ENCODE measurements at places on chromosomes 7 and 10. TPM values are rescaled to one million over a fixed set of nuclear protein-coding genes. Genes with fewer than 3 reads are reported as not detected.

UPK3B gene
- total RNA-seq, result not detected

SPACDR gene
- 1.0 TPM for total RNA-seq

PAPSS2 gene
- 0.27 TPM for total RNA-seq

OR2A12 gene
- not detected for total RNA-seq

PPP1R17 gene
- not detected for total RNA-seq

TSPAN12 gene
- total RNA-seq, result not detected

CLDN12 gene
- total RNA-seq, result 6.2 TPM

TCAF2 gene
- total RNA-seq, result 31.7 TPM

NPVF gene
- not detected for total RNA-seq

DNAJC1 gene
- 25.0 TPM for total RNA-seq

CFTR gene
- total RNA-seq, result not detected

PRKAR2B gene
- 1.4 TPM for total RNA-seq

LBX1 gene
- not detected for total RNA-seq

CFAP43 gene
- total RNA-seq, result not detected

GRCh38 chr7:49937608-49938007, 155.4 kb downstream of the ZPBP start:
- H3K27me3 ChIP-seq, result no peaks in the 10 kb centered on the region
- H3K36me3 ChIP-seq, result no peaks in the 10 kb centered on the region
- H3K4me3 ChIP-seq, result no peak overlapping the region
- H3K4me1 ChIP-seq, result no peaks in the 10 kb centered on the region
- DNase-seq, result no peak

- H3K27ac ChIP-seq, result no peak overlapping the region
- peaks cover 16% of the 10 kb centered on the region for H3K27me3 ChIP-seq
These were observed 158.5 kb downstream of the PTPRN2 start for GRCh38 chr7:158428837-158429753.

GRCh38 chr7:37234928-37235327, 213.7 kb downstream of the ELMO1 start:
- H3K27me3 ChIP-seq, result no peaks in the 10 kb centered on the region
- no peak overlapping the region for H3K4me3 ChIP-seq
- no peak for DNase-seq
- no peak overlapping the region for H3K27ac ChIP-seq
- peaks cover 8% of the 10 kb centered on the region for H3K4me1 ChIP-seq

DNA sequence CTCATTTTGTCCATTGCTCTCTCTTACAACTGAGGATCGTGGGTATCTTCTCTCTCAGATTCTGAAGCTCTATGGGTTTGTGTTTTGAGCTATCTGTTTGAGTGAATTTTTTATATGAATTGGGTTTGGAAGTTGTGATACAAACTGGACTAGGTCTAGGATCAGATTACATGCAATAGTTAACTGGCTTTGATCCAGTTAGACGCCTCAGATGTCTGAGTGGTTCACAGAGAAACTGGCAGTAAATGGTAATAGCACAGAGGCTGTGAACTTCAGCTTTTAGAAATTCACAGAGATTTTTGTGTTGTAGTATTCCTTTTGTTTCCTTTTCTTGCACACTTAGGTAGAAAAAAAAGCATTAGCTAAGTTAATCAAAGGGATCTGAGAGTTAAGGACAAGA, 12.7 kb upstream of the DNMBP start:
- H3K4me3 ChIP-seq, result no peak overlapping the region
- H3K27ac ChIP-seq, result no peak overlapping the region
- no peak for DNase-seq
- no peaks in the 10 kb centered on the region for H3K36me3 ChIP-seq
- H3K27me3 ChIP-seq, result no peaks in the 10 kb centered on the region
- peaks cover 8% of the 10 kb centered on the region for H3K4me1 ChIP-seq

DNA sequence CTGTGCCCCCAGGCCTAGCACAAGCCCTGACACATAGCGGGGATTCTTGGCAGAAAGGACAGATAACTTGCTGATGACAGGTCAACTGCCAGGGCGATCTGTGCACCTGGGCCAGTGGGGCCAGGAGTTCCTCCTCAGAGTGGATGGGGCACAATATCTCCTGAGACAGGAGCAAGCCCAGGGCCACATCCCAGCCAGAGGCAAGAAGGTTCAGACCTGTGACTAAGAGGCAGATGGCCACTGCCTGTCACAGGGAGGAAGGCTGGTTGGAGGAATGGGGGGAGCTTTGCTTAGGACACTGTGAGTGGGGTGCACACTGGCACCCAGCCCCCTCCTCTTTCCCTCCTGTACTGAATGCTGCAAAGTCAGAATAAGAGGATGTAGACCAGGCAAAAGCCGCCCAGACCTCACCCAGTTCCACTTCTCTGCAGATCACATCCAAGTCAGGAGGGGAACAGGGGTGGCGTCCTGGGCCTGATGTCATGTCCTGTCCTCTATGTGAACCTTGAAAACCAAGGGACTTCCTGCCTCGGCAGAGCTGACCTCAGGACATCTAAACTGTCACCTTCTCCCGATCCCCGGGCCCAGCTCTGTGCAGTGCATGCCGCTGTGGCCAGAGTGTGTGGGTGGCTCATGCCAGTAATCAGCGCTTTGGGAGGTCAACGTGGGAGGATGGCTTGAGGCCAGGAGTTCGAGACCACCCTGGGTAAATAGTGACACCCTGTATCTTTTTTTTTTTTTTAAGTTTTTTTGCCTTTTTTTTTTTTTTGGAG, 1.3 kb downstream of the GUSB start:
- H3K36me3 ChIP-seq, result peaks cover 11% of the 10 kb centered on the region
- H3K4me1 ChIP-seq, result peaks cover 7% of the 10 kb centered on the region
- H3K4me3 ChIP-seq, result peak overlapping the region; percentile 88
- peak overlapping the region; percentile 89 for H3K27ac ChIP-seq
- peak; percentile 64 for DNase-seq
- no peaks in the 10 kb centered on the region for H3K27me3 ChIP-seq

DNA sequence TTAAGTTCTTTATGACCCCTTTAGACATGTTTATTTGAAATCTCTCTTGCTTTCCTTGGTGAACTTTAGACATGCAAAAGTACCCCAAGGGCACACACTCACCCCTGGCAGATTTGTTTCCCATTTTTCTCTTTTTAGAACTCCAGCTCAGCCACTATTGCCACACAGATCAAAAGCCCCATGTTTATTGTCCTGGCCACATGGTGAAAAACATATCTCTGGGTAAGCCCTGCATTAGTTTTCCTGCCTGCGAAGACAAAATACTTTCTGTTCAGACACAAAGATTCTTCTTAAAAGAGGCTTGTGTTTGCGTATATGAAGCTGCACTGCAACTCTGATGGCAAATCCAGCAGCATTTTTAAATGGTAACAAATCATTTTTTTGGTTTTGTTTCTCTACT, 200.0 kb downstream of the POLR1F start:
- H3K4me3 ChIP-seq, result no peak overlapping the region
- no peak overlapping the region for H3K27ac ChIP-seq
- H3K27me3 ChIP-seq, result no peaks in the 10 kb centered on the region
- DNase-seq, result no peak

DNA sequence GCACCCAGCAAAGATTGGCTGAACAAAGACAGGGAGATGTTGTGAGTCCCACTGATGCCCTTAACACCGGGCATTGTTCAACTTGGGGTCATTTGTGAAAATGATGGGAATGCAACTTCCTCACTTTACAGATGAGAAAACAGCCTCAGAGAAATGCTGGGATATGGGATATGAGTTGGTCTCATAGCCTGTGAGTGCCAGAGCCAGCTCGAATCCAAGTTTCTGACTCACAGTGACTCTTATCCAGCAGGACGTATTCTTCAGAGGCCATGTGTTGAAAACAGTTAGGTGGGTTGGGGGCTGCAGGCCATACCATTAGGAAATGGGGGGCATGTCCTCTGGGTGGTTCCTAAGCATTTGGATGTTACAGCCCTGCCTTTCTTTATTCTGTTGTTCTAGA, 45.2 kb downstream of the KIAA1217 start:
- no peak for DNase-seq
- H3K27me3 ChIP-seq, result peaks cover 3% of the 10 kb centered on the region
- no peak overlapping the region for H3K4me3 ChIP-seq
- H3K4me1 ChIP-seq, result no peaks in the 10 kb centered on the region
- H3K27ac ChIP-seq, result no peak overlapping the region

GRCh38 chr10:31704195-31704594, 224.4 kb downstream of the ARHGAP12 start:
- peaks cover 22% of the 10 kb centered on the region for H3K4me1 ChIP-seq
- H3K27ac ChIP-seq, result no peak overlapping the region
- H3K4me3 ChIP-seq, result no peak overlapping the region
- H3K36me3 ChIP-seq, result no peaks in the 10 kb centered on the region

GRCh38 chr7:1354661-1355567, 104.4 kb downstream of the MICALL2 start:
- H3K4me3 ChIP-seq, result no peak overlapping the region
- H3K36me3 ChIP-seq, result no peaks in the 10 kb centered on the region
- H3K4me1 ChIP-seq, result no peaks in the 10 kb centered on the region
- H3K27ac ChIP-seq, result no peak overlapping the region
- DNase-seq, result no peak
- peaks cover 5% of the 10 kb centered on the region for H3K27me3 ChIP-seq

GRCh38 chr10:78798976-78799730, 269.6 kb upstream of the ZMIZ1 start:
- peaks cover 5% of the 10 kb centered on the region for H3K27me3 ChIP-seq
- no peaks in the 10 kb centered on the region for H3K4me1 ChIP-seq
- no peak for DNase-seq
- H3K4me3 ChIP-seq, result no peak overlapping the region
- no peaks in the 10 kb centered on the region for H3K36me3 ChIP-seq

GRCh38 chr7:79008786-79009185, 444.7 kb downstream of the MAGI2 start:
- H3K27ac ChIP-seq, result no peak overlapping the region
- no peak overlapping the region for H3K4me3 ChIP-seq
- no peaks in the 10 kb centered on the region for H3K36me3 ChIP-seq
- no peaks in the 10 kb centered on the region for H3K4me1 ChIP-seq
- no peak for DNase-seq

GRCh38 chr7:30752979-30753378, 1.0 kb downstream of the INMT start:
- H3K4me3 ChIP-seq, result no peak overlapping the region
- H3K27ac ChIP-seq, result no peak overlapping the region
- no peak for DNase-seq
- H3K4me1 ChIP-seq, result no peaks in the 10 kb centered on the region
- H3K36me3 ChIP-seq, result no peaks in the 10 kb centered on the region

DNA sequence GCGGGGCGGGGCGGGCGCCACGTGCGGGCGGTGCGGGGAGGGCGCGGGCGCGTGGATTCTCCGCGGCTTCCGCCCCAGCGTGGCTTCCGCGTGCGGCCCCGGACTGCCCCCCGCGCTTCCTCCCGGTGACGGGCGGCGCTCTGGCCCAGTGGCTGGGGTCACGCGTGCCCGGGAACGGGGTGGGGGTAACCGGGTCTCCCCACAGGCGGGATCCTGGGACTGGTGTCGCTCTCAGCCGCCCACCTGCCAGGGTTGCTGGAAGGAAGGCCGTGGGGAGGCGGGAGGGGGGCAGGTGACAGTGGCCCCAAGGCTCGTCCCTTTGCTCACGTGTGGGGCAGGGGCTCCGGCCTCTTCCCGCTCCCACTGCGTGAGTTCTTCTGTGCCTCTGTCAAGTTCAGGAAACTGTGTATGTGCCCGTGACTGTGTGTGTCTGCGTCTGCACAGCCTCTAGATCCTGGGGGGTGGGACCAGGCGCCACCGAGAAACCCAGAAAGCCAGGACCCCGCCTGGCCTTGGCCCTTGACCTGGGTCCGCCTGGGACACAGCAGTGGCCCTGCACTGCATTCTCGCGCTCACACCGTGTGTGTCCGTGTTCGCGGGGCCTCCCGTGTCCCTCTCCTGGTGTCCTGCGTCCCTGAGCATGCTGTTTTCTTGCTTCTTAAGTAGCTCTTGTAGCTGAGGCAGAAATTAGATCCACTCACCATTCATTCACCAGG, 919 bp downstream of the MAFK start:
- H3K36me3 ChIP-seq, result peaks cover 7% of the 10 kb centered on the region
- peaks cover 23% of the 10 kb centered on the region for H3K4me1 ChIP-seq
- peak overlapping the region; percentile 90 for H3K27ac ChIP-seq
- no peaks in the 10 kb centered on the region for H3K27me3 ChIP-seq
- peak overlapping the region; percentile 87 for H3K4me3 ChIP-seq
- peak; percentile 41 for DNase-seq

GRCh38 chr7:117146511-117146910, 176.3 kb downstream of the WNT2 start:
- DNase-seq, result no peak
- H3K27me3 ChIP-seq, result no peaks in the 10 kb centered on the region
- H3K36me3 ChIP-seq, result no peaks in the 10 kb centered on the region
- peaks cover 4% of the 10 kb centered on the region for H3K4me1 ChIP-seq
- no peak overlapping the region for H3K4me3 ChIP-seq

GRCh38 chr10:10871352-10871751, 146.3 kb upstream of the CELF2 start:
- H3K4me3 ChIP-seq, result no peak overlapping the region
- no peak for DNase-seq
- H3K27ac ChIP-seq, result no peak overlapping the region
- H3K4me1 ChIP-seq, result no peaks in the 10 kb centered on the region

DNA sequence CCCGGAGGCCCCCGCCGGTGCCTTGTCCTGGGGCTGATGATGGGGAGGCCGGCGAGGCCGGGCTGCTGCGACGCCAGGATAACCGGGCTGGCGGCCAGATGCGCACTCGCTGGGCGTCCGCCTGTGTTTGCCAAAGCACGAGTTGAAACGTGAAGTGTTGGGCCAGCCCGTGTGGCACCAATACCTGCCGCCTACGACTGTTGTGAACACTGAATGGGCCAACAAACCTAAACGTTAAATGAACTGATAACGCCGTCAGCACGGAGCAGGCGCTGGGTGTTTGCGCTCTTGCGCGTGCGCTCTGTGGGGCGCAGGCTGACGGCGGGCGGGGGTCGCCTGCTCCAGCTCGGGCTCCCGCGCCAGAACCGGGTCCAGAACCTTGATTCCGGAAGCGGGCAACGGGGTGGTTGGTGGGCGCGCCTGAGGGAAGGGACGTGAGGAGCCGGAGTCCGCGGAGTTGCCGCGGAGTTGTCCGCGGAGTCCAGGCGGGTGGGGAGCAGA, 658 bp downstream of the CYP2E1 start:
- peak overlapping the region; percentile 10 for H3K4me3 ChIP-seq
- no peak for DNase-seq
- no peaks in the 10 kb centered on the region for H3K36me3 ChIP-seq
- H3K27ac ChIP-seq, result no peak overlapping the region
- H3K4me1 ChIP-seq, result peaks cover 14% of the 10 kb centered on the region

DNA sequence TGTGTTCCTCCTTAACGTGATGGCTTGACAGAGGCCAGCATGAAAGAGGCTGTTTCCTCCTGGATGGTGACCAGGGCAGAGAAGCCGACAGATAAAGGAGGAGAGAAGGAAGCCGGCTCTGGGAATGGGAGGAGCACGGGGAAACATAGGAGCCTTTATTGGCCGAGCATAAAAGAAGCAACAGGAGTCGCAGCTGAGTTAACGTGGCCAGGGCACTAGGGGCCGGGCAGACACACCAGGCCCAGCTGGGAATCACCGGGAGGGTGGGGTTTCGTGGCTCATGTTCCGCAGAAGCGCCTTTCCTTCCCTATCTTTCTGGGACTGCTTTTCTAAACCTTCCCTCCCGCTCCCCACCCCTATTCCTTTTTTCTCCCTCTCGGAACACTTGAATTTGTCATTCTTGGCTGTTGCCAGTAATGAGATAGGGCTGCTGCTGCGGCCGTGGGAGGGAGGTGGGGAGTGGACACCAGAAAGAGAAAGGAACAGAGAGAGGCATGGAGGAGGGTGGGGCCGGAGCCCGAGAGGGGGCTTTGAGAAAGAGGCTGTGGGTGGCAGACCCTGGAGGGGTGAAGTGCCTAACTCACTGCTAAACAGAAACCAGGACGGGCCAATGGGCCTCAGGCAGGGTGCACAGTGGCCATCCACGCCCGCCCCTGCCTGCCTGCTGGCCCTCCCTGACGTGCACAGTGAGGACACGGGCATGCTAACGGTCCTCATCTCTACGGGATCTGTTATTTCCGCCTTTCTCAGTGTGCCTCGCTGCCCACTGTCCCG, 65.2 kb downstream of the COL13A1 start:
- no peak overlapping the region for H3K27ac ChIP-seq
- no peak overlapping the region for H3K4me3 ChIP-seq
- no peaks in the 10 kb centered on the region for H3K27me3 ChIP-seq
- DNase-seq, result no peak
- H3K4me1 ChIP-seq, result no peaks in the 10 kb centered on the region
